ENCODE measurements at places on chromosomes 12 and 14.

DNA sequence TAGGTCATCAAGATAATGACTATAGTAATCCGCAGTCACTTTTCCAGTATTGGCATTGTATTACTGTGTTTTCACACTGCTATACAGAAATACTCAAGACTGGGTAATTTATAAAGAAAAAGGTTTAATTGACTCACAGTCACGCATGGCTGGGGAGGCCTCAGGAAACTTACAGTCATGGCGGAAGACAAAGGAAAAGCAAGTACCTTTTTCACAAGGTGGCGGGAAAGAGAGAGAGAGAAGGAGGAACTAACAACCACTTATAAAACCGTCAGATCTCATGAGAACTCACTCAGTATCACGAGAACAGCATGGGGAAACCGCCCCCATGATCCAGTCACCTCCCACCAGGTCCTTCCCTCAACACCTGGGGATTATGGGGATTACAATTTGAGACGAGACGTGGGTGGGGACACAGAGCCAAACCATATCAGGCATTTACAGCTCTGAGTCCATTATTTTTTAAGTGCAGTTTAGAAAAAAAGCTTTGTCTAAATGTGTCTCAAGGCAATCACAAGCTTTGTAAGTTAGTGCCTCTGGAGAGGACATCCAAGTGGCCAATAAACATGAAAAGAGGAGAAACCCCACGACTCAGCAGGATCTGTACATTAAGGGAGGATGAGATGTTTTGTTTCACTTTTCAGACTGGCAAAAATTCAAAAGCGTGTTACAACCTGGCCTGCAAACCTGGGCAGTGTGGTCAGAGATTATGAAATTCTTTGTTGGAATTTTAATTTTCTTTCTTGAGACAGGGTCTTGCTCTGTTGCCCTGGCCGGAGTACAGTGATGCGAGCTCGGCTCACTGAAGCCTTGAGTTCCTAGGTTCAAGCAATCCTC lies 82.0 kb downstream of the DNAH10 start:
- no peak for DNase-seq

DNA sequence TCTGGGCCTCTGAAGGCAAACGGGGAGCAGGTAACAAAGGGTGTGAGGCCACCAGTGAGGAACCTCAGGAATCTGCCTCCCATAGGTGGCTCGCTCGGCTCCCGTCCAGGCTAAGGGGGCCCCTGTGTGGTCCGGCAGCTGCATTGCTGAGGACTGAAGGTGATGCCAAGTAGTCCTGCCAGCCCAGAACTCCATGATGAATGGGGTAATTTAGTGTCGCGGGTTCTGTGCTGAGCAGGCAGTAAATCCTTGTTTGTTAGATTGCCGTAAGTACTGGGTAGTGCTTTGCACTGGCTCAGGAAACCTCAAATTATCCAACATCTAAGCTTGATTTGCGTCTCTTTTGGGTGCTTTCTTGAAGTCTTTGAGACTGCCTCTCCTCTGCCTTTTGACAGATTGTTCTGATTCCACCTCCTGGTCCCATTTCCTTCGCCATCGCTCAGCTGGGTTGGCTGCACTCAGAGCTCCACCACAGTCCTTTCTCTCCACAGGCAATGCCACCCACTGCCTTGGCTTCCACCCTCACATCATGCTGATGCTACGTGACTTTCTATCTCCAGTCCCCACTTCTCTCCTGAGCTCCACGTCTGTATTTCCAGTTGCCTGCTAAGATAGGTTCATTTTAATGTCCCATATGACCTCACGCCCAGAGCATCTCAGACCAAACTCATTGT lies 392.0 kb downstream of the FUT8 start:
- no peak for DNase-seq

DNA sequence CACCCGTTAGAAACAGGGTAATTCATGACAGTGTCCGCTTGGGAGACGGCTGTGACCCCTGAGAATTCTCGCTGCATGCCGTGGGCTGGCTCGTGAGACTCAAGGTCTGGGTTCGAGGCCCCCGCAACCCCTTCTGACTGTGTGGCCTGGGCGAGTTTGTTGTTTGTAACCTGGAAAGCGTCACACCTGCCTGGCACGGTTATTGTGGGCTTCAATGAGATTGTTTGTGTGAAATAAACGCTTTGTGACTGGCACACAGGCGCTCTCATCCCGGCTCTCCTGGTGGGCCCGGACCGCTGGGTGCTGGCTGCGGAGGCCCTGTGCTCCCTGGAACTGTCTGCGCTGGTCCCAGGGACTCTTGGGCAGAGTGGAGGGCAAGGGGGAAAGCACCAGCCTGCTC lies 33.9 kb downstream of the MEG3 start:
- no peak for DNase-seq

GRCh38 chr12:72836194-72836593 lies 564.0 kb downstream of the TRHDE start:
- DNase-seq = no peak

DNA sequence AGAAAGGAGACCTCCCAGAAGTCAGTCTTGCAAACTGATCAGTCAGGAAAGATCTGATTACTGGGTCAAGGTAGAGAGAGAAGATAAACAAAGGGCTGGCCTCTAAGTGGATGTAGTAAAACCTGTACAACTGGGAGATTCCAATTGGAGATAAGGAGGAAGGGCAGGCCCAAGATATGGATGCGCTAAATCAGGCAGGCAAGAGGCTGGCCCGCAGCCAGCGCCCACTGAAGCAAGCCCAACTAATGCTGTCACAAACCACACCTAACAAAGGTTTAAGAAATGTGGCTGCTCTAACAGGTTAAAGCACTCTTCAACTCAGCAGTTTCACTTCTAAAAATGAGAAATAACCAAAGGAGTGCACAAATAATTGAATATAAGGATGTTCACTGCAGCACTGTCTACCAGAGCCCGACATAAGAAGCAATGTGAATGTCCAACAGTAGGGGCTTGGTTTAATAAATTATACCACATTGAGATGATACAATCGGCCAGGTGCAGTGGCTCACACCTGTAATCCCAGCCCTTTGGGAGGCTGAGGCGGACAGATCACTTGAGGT lies 4.7 kb downstream of the GLTP start:
- DNase-seq = peak; percentile 13

GRCh38 chr14:96351986-96352385 lies 11.2 kb downstream of the ATG2B start:
- DNase-seq = no peak

- no peak for DNase-seq
Observed at GRCh38 chr12:76202621-76203020, 118.1 kb upstream of the NAP1L1 start.

GRCh38 chr14:58299401-58300330 lies 1.3 kb downstream of the ARID4A start:
- DNase-seq = no peak

GRCh38 chr12:78853231-78853630 lies 11.3 kb upstream of the SYT1 start:
- DNase-seq = no peak

DNA sequence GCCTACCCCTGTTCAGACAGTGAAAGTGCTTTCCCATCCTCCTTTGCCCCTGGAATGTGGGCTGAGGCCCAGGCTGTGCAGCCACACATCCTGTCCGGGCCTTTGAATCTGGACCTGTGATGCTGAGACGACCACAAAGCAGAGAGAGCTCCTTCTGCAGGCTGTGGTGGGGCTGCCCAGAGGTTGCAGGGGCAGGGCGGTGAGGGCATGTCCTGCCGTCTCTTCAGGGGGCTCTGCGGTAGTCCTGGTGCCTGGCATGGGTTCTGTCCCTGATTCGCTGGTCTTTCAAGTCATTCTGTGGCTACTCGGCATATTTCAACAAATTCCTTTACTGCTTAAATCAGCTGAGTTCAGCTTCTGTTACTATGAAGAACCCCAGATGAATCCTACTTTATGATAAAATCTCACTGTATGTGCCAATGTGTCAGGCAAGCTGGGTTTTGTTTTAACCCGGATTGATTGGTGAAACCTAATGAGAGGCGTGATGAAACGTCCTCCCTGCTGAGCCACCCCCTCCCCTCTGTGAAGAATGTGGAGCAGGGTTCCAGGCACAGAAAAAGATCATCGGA lies 63.4 kb upstream of the DICER1 start:
- DNase-seq = no peak
